H54 (cell line): ENCODE measurements at places on chromosomes 5 and 9.

- DNase-seq, result no peak
Observed at GRCh38 chr9:133730994-133731715, 7.0 kb downstream of the SARDH start.

GRCh38 chr9:85713897-85714296, 27.9 kb downstream of the AGTPBP1 start:
- DNase-seq, result no peak

DNA sequence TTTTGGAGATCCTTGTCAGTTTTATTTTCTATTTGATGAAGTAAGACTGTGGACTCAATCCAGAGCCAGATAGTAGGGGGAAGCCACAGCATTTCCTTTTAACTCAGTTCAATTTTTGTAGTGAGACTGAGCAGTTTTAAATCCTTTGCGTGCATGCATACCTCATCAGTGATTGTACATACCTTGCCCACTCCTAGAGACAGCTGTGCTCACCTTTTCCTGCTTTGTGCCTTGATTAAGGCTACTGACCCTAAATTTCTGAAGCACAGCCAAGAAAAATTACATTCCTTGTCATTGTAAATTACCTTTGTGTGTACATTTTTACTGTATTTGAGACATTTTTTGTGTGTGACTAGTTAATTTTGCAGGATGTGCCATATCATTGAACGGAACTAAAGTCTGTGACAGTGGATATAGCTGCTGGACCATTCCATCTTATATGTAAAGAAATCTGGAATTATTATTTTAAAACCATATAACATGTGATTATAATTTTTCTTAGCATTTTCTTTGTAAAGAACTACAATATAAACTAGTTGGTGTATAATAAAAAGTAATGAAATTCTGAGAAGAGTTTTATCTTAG, 17.8 kb downstream of the DIMT1 start:
- no peak for DNase-seq

GRCh38 chr5:119307170-119307569, 48.6 kb upstream of the TNFAIP8 start:
- DNase-seq, result no peak

DNA sequence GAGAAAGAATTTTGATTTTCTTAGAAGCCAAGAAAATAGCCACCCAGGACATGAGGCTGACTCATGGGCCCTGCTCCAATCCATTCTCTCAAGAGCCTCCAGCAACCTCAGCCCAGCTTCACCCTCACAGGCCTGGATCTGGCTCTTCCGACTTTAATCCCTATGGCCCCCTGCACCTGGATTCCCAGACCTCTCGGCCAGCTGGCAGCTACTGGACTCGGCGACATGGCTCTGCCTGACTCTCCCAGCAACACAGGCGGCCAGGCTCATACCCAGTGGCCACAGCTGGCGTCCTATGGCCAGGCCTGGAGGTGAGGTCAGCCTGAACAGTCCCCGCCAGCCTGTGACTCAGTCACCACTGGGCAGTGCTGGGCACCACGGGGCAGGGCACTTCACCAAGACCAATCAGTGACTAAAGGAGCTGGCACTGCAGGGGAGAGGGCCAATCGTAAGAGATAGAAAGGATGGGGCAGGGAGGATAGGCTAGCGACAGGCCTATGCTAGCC, 6.2 kb upstream of the PDLIM4 start:
- peak; percentile 99 for DNase-seq

- no peak for DNase-seq
Observed at GRCh38 chr9:7154003-7154619, 396.3 kb downstream of the KDM4C start.

GRCh38 chr5:90307782-90308181, 101.8 kb downstream of the CETN3 start:
- DNase-seq, result no peak

GRCh38 chr5:170263906-170264305, 31.1 kb downstream of the C5orf58 start:
- no peak for DNase-seq

DNA sequence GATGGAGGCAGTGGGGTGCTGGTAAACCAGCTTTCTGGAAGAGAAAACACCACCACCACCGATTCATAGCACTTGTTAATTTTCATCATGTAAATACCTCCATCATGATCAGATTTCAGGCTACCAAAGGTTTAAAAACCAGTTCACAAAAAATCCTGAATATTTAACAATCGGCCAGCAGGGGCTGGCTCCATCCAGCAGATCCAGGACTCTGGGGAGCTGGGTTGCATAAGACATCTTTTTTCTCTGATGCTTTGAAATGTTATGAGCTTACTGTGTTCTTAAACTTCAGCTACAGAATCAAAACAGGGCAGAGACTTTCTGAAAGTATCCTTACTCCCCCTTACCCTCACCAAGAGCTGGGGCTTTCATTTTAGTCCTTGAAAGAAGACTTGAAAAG, 14.6 kb upstream of the RNF183 start:
- no peak for DNase-seq

DNA sequence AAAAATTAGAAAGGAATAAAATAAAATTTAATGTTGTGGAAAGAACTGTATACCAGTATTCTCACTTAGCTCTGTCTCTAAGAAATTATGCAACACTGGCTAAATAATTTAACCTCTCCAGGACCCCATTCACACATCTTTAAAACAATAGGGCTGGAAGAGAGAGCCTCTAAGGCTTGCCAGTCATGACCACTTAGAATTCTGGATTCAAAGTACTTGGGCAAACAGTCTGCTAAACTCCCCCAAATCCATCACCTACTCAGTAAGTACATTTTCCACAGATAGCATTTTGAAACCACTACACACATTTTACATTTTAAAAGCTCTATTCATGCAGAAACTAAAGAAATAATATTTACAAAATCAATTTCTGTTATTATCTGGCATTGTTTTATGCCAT, 291.7 kb downstream of the TMEM167A start:
- DNase-seq, result no peak
